ENCODE measurements at places on chromosomes 5 and 9.

GRCh38 chr5:157530226-157530972, 45.2 kb downstream of the ADAM19 start:
- DNase-seq: no peak

DNA sequence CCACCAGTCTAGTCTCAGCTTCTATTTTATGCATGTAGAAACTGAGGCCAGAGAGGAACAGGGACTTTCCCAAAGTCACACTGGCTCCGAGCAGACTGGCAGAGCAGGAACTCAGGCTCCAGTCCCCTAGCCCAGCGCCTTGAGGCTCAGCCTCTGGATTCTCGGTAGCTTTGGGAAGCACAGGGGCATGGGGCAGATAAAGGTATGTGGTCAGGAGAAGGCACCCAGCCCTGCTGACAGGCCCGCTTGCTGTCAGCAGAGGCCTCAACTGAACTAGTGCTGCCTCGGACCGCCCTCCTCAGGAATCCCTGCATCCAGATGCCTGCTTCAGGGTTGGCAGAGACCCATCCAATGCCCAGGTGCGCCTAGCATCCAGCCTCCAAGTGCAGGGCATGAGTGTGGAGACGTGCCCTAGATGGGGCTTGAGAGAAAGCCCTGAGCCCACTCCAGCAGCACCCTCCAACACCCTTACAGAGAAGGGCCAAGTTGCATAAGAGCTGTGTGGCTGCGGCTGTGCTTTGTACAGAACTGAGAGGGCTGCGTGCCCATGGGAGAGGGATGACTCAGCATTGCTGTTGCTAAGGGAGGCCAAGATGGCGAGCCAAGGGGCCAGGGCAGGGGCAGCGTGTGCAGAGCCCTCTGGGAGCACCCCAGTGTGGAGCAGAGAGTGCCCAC, 168.6 kb downstream of the MACROH2A1 start:
- peak; percentile 4 for DNase-seq

GRCh38 chr5:179176571-179177230, 116.5 kb downstream of the ZNF354C start:
- no peak for DNase-seq

- DNase-seq: no peak
These were observed 159.1 kb upstream of the ACOT12 start for GRCh38 chr5:81552852-81553566.

DNA sequence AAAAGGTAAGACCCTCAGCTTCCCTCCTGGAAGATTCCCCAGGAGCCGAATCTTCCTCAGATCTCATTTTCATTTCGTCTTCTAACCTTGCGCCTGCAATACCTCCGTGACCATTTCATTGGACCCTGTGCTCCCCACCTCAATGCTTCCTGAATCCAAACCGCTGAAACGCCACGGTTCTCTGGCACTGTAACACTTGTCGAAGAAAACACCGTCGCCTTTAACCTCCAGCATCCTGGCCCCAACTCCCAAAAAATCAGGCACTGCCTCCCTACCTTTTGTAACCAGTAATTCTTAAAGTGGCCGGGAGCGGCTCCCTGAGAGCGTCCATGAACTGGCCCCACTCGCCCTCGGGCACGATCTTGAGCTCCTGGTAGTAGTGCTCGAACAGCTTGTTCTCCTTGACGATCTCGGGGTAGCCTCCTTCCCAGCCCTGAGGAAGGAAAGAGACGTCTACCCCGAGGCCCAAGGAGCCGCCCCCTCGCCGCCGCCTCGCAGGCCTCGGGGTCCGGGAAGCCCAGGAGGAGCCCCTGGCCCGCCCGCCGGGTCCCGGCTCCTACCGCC, 438 bp downstream of the NSUN2 start:
- DNase-seq: no peak

DNA sequence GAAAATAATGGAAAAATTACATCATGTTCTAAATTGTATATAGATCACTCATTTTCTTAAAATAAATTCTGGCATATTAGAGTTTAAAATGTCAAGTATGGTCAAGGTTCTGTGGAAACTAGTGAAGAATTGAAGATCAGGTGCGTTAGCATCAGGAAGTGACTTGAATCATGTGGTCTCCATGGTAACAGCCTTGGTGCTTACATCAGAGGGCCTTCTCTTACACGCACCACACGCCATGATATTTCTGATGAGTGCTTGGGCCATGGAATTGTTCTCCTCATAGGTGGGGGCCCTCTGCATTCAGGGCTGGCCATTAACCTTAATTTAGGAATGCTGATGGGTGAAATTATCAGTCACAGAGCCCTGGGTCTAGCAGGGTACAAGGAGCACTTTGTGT, 288.1 kb upstream of the EFNA5 start:
- DNase-seq: no peak

GRCh38 chr9:122332083-122332482, 38.7 kb upstream of the PTGS1 start:
- no peak for DNase-seq

DNA sequence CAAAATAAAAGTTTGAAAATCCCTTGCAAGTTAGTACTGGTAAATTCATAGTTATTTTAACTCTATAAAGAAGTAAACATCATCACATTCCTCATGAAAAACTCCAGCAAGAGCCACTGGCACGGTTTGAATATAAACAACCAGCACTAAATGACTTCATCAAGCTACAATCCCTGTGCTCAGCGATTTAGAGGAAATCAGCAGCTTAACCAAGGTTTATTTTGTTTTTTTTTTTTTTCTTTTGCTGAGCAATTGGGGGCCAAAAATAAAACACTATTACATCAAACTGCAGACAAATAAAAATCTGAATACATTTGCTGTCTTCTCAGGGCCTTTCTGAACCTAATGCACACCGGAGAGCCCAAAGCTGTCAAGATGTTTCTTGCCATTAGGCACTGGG, 106.2 kb upstream of the SLC24A2 start:
- DNase-seq: no peak

DNA sequence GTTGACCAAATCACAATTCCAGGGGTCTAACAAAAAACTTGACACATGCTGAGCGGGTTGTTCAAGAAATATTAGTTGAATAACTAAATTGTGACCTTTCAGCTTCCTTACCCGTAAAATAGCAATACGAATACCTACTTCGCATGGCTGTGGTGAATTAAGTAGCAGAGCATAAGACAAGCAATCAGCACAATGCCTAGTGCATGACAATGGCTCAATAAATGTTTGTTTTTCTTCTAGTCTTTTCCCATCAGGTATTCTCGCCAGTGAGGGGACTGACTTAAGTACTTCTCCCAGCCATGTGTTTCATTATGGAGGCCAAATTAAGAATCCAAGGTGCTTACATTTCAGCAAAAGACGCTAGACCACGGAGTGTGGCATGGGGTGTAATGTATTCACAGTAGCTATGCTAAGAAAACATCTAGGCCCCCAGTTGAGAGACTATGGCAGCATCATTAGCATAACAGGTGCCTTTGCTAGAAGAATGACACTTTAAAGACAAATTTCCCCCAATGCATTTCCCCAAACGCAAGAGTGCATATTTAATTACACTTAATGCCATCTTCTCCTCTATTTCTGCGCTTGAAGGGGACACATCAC, 145.9 kb downstream of the ASTN2 start:
- no peak for DNase-seq

DNA sequence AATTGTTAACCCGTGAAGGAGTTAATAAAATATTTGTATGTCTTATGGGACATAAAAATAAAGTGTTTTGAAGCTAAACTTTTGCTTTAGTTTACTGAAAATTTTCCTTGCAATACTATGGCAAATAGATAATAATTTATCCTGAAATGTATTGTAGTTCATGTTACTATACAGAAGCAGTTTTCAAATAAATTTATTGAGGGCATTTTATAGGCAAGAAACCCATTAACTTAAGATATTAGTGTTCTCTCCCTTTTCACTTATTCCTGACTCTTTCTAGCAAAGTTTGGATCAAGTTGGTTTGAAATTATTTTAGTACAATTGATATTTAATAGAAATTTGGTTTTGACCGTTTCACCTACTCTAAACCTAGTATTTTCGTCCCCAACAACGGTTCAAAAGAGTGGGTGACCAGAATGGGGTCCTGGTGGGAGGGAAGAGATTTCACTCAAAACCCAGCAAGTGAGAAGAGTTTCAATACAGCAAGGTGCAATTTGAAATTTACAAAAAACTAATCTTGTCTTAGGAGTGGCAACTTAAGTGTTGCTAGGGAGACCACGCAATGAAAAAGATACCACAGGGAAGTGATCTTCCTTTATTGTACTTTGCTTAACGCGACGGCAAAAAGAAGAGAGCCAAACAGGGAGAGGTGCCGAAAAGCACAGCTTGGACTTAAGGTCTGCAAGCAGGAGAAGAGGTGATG, 28.4 kb downstream of the NR2F1 start:
- DNase-seq: no peak

DNA sequence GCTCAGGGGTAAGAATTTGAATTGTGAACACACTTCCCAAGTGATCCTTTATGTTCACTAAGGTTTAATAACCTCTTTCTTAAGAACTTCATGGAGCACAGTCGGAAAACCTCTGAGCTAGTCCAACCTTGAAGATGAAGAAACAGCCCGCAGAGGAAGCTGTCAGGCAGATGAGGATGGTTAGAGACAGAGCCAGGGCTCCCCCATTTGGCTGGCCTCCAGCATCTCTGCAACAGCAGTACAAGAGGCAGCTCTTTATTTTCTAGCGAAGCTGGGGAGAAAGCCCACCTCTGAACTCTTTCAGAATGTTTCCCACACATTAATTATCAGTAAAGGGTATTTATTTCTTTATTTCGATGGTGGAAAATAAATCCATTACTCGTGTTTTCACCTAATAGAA, 350.8 kb downstream of the DMRT2 start:
- no peak for DNase-seq

- no peak for DNase-seq
These were observed 82.6 kb downstream of the ADRB2 start for GRCh38 chr5:148909040-148909439.

DNA sequence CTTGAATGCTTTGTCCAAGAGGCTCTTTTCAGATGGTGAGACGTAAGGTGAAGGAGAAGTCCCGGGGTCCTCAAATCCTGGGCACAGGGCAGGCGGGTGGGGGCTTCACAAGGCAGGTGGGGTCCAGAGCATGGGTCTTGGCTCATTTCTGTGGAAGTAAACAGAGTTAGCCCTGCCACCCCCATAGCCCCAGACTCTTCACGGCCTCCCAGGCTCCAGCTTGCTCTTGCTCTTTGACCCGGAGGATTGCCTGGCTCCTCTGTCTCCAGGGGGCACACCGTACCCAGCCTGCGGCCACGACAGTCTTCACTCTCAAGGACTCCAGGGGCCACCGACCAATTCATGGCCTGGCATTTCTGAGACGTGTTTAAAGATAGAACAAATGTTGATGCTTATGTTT, 28.8 kb upstream of the POMT1 start:
- DNase-seq: no peak

GRCh38 chr5:170986598-170986997, 124.8 kb downstream of the RANBP17 start:
- DNase-seq: no peak

DNA sequence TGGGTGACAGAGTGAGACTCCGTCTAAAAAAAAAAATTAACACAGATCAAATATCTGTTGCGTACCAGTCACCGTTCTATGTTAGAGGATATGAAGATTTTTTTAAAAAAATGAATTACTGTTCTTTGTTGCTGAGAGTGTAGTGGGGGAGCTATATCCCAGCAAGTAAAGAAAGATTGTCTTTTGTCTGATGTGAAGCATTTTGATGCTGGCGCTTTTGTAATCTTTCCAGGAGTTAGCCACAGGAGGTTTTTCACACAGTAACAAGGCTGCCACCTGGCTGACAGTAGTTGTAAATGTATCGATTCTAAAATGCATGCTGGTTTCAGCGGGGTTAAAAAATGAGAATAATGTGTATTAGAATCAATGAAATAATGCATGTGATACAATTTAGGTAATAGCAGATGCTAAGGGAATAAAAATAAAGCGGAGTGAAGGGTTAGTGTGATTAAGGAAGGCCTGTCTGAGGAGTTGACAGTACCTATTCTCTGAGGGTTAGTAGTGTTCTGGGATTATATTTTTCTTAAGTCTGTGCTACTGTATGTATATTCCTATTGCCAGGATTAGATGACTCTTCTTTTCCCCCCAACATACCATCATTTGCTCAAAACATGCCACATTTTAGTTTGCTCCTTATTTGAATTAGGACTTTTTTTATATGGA, 3.4 kb downstream of the LMNB1 start:
- DNase-seq: no peak

- no peak for DNase-seq
These were observed 137.2 kb downstream of the PRKACG start for GRCh38 chr9:68876681-68877080.

DNA sequence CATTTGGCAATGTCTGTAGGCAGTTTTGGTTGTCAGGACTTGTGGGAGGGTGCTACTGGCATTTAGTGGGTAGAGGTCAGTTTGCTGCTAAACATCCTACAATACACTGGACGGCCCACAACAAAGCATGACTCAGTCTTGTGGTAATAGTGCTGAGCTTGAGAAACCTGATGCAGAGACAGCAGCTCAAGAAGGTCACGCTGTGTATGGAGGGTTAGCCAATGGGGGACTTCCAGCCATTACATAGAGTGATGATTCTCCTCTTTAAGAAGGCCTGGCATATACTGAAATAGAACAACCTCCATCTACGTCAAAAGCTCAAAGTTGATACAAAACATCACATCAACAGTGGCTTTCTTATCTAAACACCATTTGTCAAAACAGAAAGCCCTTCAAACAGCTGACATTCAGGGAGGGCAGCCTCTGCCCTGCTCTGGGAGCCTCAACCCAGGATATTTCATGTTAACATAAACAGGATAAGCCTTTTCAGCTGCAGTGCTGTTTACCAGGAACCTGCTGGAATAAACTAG, 143.0 kb downstream of the GPBP1 start:
- DNase-seq: no peak

DNA sequence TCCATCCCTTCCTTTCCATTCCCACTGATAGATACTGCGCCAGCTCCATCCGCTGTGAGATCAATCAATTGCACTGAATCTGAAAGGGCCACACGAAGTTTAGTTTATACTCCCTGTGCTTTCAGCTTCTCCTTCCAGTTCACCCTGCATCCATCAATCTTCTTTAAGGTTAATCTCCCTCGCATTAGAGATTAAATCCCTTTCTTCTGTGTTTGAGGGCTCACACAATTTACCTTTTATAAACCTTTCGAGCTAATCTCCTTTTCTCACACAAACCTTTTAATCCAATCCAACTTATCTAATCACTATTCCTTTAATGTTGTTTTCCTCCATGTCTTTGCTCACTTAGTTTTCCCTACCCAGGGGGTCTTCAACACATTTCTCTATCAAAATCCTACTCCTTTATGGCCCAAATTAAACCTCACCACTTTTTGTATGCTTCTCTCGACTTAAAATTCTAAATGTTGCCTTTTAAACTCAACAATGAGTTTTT, 64.6 kb upstream of the HAPLN1 start:
- no peak for DNase-seq

DNA sequence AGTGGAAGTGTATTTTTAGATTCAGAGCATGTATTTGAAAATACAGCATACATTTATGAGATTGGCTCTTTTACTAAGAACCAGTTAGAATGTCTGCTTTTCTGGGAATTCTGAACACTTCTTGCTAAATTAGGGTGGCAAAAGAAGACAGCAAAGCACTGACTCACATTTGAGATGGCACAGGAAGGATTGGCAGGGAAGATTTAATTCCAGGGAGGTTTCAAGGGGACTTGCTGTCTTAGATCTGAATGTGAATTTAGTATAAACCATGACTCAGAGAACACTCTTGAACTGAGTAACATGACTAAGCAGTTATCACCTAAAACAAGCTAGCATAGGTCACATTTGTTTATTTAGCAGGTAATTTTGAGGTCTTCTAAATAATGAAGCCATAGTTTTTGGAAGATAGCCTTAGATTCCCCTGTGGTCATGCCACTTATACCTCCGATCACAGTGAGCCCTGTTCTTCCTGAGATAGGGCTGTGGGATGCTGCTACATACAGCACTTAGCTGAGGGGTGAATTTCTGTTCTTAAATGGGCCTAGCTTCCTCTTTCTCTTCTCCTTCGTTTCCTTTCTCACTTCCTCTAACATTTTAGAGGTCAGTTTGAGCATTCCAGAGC, 173.8 kb downstream of the PCSK1 start:
- no peak for DNase-seq
